Epithelial cell of proximal tubule (primary cell): ENCODE measurements at places on chromosomes 2 and 18. TPM values are rescaled to one million over a fixed set of nuclear protein-coding genes. Genes with fewer than 3 reads are reported as not detected.

The PROC gene
- 0.17 and 0.29 TPM in 2 replicates for total RNA-seq

The SPDYA gene
- not detected in 2 replicates for total RNA-seq

The NIF3L1 gene
- total RNA-seq: 36.4 and 59.3 TPM in 2 replicates

GRCh38 chr2:97769711-97770110 is 56.3 kb downstream of the ZAP70 start:
- no peak for DNase-seq

GRCh38 chr2:200668478-200668877 is 82.7 kb downstream of the AOX1 start:
- no peak for DNase-seq

DNA sequence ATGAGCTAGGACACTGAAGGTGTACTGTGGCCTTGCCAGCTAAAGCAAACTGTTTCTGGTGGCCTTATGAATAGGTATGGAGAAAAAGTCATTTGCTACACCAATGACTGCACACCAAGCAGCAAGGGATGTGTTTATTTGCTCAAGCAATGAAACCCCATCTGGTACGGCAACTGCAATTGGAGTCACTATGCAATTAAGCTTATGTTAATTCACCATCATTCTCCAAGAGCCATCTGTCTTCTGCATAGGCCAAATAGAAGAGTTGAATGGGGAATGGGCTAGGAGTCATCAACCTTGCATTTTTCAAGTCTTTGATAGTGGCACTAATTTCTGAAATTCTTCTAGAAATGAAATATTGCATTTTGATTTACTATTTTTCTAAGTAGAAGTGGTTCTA is 372.0 kb downstream of the KCNJ3 start:
- DNase-seq: no peak
